ENCODE measurements at places on chromosomes 12 and 14.

GRCh38 chr12:55738123-55739024, 4.5 kb upstream of the GDF11 start:
- DNase-seq, result peak; percentile 78

- DNase-seq, result no peak
Observed at GRCh38 chr12:100671396-100672074, 98.1 kb downstream of the GAS2L3 start.

- DNase-seq, result no peak
Observed at GRCh38 chr14:44854114-44854513, 107.6 kb downstream of the KLHL28 start.

DNA sequence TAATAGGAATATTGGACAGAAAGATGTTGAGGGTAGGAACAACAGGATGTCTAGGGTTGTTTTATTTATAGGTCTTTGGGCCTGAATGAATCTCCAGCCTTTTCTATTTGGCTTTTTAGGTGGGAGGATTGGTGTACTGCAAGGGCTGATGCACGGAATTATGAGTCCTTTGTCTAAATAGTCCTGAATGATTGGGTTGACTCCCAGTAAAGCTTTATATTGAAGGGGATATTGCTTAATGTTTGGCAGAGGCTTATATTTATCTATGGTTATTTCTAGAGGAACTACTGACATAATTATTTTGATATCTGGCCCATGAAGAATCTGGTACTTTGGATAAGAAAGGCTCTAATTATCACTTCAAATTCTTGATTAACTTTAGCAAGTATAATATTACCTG, 253.6 kb upstream of the AVPR1A start:
- no peak for DNase-seq

- no peak for DNase-seq
Observed at GRCh38 chr12:121806546-121807423, 3.0 kb downstream of the SETD1B start.

GRCh38 chr12:91677556-91677955, 468.1 kb downstream of the BTG1 start:
- DNase-seq, result no peak

DNA sequence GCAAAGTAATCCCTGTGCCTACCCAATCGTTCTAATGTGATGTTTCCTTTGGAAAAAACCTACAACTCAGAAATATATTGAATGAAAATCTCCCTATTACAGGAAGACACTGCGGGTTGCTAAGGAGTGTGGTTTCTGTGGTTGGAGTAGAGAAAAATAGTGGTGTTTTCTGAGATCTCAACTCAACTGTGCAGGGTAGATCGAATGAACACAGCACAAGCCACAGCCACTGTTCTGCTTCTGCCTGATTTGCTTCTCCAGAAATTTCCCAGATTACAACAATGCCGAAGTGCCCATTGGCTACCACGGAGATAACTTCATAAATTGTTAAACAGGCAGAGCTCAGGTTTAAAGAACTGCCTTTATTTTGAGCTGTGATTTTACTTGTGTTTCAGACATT, 480.4 kb downstream of the DIO2 start:
- DNase-seq, result no peak

DNA sequence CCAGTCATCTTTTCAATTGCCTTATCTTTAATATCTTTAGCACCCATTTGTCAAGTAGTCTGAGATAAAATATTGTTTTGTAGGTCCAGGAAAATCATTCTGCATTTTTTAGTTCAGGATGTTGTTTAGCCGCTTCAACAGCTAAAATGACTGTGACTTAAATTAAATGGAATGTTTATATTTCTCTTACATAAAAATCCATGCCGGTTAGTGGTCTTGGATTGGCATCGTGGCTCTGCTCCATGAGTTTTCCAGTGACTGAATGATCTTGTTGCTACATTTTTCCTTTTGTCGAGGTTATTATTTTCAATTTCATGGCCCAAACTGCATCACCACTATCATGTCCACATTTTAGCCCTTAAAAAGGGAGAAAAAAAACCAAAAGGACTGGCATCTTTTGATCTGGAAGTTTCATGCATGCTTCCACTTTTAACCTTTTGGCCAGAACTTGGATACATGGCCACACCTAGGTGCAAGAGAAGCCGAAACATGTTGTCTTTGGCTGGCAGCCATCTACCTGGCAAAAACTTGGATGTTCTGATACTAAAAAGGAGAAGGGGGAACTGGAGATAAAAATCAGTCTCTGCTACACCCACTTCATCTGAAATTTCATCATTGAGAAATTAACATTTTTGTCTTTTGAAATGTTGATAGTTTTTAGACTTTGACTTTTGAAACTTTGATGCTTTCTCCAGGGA, 142.4 kb downstream of the OTOGL start:
- DNase-seq, result no peak

DNA sequence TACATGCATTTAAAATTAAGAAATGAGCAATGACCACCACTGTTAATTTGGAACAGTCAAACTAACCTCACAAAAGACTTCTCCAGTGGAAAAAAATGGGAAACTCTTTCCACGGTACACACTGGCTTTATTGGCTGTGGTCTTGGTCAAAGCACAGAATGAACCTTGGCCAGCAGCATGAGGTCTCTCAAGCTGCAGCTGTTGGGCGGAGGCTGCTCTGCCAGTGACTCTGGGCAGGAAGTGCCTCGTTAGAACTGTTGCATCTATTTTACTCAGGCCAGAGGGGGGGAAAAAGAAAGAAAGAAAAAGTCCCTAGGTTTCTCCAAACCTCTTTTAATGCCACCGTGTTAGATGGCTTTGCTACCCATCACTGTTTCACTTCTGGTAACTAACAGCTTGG, 279.8 kb upstream of the DIO2 start:
- DNase-seq, result no peak

DNA sequence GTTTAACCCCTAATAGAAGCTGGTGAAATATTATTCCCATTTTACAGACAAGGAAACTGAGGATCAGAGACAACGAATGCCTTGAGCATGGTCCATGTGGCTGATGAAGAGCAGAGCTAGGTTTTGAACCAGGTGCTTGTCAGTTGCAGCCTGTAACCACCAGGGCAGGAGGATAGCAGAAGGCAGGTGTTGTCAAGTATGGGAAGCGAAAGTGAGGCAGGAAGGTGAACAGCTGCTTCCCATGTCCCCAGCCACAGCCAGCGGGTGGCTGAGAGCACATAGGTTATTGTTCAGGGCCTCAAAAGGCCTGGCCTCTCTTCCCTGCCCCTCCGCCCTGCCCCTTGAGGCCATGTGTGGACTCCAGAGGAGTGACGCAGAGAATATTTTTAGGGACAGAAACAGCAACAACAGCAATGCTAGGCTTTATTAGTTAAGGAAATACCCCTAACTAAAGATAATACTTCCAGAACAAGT, 39.6 kb downstream of the IQSEC3 start:
- peak; percentile 62 for DNase-seq
